Immature natural killer cell (primary cell): ENCODE measurements at places on chromosomes 1 and 21. TPM values are rescaled to one million over a fixed set of nuclear protein-coding genes. Genes with fewer than 3 reads are reported as not detected.

Gene CFH
- polyA plus RNA-seq: 0.19 TPM

Gene ZNF695
- not detected for polyA plus RNA-seq

Gene AMY1C
- not detected for polyA plus RNA-seq

Gene VSIG8
- not detected for polyA plus RNA-seq

Gene DNASE2B
- not detected for polyA plus RNA-seq

Gene DNMT3L
- not detected for polyA plus RNA-seq

Gene RAB42
- polyA plus RNA-seq: not detected

Gene PAX7
- not detected for polyA plus RNA-seq

Gene TFF2
- polyA plus RNA-seq: not detected

Gene BARHL2
- polyA plus RNA-seq: not detected

Gene C1QA
- polyA plus RNA-seq: not detected

Gene CRYAA
- not detected for polyA plus RNA-seq

Gene CA6
- polyA plus RNA-seq: not detected

Gene NFYC
- 33.8 TPM for polyA plus RNA-seq

Gene WNT2B
- polyA plus RNA-seq: not detected

Gene TTLL7
- polyA plus RNA-seq: 0.46 TPM

Gene CD1D
- polyA plus RNA-seq: not detected

Gene NBPF3
- polyA plus RNA-seq: 3.2 TPM

Gene PHGDH
- polyA plus RNA-seq: not detected

Gene S100A16
- polyA plus RNA-seq: not detected

Gene L1TD1
- not detected for polyA plus RNA-seq

Gene ASTN1
- polyA plus RNA-seq: not detected

Gene CFAP74
- polyA plus RNA-seq: not detected

Gene CYP4B1
- polyA plus RNA-seq: not detected

Gene SEC16B
- 0.21 TPM for polyA plus RNA-seq

Gene FAM72B
- 0.30 TPM for polyA plus RNA-seq

Gene FLG
- not detected for polyA plus RNA-seq

Gene KIF1B
- 1.8 TPM for polyA plus RNA-seq

Gene CLIC6
- not detected for polyA plus RNA-seq

Gene CR2
- not detected for polyA plus RNA-seq

Gene NFASC
- not detected for polyA plus RNA-seq

Gene AXDND1
- polyA plus RNA-seq: not detected

Gene FAM72C
- not detected for polyA plus RNA-seq

Gene SYT11
- polyA plus RNA-seq: 40.4 TPM

Gene KPRP
- polyA plus RNA-seq: not detected
